Spinal cord (tissue), 10 donors: ENCODE measurements at places on chromosomes 3 and 15. TPM values are rescaled to one million over a fixed set of nuclear protein-coding genes. Genes with fewer than 3 reads are reported as not detected.

GRCh38 chr3:45647148-45647619 is 42.0 kb upstream of the SACM1L start:
- no peak for DNase-seq

GRCh38 chr3:189455009-189455408 is 176.2 kb upstream of the TP63 start:
- DNase-seq, result no peak

- no peak for DNase-seq
These were observed 334.7 kb downstream of the FHIT start for GRCh38 chr3:60916546-60916945.

GRCh38 chr15:38068626-38069391 is 134.4 kb downstream of the TMCO5A start:
- DNase-seq, result peak; percentile 70

DNA sequence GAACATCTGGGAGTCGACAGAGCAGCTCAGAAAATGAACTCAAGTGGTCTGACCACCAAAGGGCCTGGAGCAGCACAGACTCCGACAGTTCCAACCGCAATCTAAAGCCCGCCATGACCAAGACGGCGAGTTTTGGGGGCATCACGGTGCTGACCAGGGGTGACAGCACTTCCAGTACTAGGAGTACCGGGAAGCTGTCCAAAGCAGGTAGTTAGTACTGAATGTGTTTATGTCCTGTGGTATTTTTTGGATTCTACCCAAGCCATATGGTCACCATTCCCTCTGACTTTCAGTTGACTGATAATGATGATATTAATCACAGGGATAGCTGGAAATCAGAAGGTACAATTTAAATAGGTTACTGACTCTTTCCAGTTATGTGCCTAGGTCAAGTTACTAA is 82.3 kb downstream of the ARPP21 start:
- no peak for DNase-seq

- no peak for DNase-seq
These were observed 70.7 kb upstream of the LARS2 start for GRCh38 chr3:45317710-45318109.

GRCh38 chr3:167611718-167612117 is 42.0 kb downstream of the WDR49 start:
- DNase-seq, result no peak

- DNase-seq, result no peak
These were observed 42.1 kb downstream of the VGLL4 start for GRCh38 chr3:11601446-11602238.

GRCh38 chr3:182800508-182800907 is 7.2 kb downstream of the ATP11B start:
- no peak for DNase-seq

DNA sequence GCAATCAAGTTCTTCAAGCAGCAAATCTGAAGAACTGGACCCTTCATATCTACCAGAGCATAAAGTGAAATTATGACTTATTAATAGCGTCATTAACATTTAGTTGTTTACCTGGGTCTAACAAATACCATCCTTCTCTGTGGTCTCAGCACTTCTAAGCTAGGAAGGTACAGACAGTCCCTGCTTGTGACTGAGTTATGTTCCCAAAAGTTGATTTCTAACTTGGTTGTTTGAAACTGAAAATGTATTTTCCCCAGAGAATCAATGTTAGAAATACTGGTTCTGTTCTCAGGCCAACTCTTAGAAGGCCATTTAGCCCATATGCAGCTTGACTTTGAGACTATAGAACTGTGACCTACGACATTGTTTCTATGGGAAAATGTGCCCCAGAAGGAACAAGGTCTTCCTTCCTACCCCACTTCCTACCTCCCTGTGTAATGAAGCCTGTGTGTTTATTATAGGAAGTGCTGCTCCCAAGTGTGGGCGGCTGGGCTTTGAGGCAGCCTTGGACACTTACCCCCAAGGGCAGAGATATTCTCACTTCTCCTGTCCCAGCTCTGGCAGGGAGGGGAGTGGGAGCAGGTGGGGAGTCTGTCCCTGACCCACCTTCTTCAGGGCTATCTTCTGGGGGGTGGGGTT is 12.2 kb upstream of the MAPK6 start:
- no peak for DNase-seq

- DNase-seq, result no peak
These were observed 19.0 kb upstream of the DIPK2A start for GRCh38 chr3:143952569-143953072.

GRCh38 chr3:106371971-106372805 is 503.4 kb upstream of the CBLB start:
- no peak for DNase-seq

- no peak for DNase-seq
These were observed 214.7 kb upstream of the ZBTB20 start for GRCh38 chr3:115361806-115362205.

- no peak for DNase-seq
These were observed 97.1 kb upstream of the SNRPA1 start for GRCh38 chr15:101391981-101392640.

DNA sequence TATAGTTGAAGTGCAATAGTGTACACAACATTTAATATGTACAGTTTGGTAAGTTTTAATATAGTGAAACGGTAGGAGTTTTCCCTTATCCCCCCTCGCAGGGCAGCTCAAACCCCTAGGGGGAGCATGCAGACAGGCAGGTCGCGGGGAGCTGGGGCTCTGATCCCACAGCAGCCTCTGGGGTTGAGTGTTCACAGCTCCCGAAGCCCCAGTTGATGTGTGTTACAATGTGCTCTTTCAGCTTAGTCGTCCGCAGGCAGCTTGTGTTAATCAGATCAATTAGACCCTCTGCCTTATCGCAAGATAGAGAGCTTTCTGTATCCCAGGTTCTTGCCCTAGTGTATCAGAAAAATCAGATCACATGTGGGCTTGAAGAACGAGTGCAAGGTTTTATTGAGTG is 143.1 kb upstream of the CHRNA7 start:
- DNase-seq, result no peak

DNA sequence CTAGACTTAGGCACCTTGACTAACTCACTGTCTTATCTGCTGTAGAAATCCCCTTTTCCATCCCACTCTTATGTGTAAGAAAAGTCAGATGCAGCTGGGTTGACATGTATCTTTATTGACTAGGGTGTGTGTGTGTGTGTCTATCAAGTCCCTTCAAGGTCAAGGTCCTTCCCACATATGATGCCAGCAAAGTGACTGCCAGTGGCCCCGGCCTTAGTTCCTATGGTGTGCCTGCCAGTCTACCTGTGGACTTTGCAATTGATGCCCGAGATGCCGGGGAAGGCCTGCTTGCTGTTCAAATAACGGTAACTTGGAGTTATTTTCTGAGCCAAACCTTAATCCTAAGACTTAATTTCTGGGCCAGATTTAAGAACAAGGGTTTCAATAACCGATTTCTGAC is 76.3 kb downstream of the DNASE1L3 start:
- DNase-seq, result no peak

GRCh38 chr3:62416144-62416543 is 42.8 kb upstream of the FEZF2 start:
- no peak for DNase-seq

GRCh38 chr15:39115379-39116057 is 465.4 kb upstream of the THBS1 start:
- no peak for DNase-seq

DNA sequence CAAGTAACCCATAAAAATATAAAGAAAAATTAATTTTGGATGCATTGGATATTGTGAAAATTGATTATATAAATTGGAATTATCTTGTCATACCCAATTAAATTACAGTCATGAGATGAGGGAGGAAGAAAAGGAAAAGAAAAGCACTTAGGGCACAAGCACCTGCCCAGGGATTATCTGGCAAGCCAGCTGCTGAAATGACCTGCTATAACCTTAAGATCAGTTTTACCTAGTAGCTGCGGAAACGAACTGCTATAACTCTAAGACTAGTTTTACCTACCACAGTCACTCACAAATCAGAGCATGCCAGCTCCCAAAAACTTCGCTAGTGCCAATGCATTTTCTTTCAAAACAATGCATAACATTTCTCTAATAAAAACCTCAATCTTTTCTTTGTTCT is 26.2 kb downstream of the LRRFIP2 start:
- DNase-seq, result no peak

DNA sequence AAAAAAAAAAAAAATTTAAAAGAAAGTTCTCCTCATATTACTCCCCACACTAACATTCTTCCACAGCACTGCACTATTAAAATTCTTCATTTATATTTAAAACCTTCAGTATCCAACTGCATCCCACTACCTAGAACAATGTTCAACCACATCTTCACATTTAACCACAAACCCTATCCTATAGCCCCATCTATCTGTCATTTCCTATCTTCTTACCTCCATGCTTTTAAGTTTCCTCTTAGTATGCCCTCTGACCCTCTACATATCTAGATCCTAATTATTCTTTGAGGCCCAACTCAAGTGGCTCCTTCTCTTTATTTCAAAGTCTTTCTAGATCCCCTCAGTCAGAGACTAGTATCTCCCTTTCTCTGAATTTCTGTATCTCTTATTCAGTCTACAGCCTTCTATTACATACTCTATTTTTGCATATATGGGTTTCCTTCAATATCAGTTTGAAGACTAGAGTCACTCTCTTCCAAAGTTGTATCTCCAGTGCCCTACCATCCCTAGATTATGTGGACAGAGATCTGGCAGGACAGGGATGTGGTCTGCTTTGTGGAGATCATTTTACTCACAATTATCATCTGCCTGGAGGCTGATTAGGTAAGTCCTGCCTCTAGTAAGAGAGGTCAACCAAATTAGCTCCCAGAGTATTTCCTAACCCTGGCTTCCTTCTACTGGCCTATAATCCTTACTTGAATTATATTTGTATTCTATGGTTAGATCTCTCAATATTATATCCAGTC is 1.4 kb downstream of the CIAO2A start:
- DNase-seq, result no peak

DNA sequence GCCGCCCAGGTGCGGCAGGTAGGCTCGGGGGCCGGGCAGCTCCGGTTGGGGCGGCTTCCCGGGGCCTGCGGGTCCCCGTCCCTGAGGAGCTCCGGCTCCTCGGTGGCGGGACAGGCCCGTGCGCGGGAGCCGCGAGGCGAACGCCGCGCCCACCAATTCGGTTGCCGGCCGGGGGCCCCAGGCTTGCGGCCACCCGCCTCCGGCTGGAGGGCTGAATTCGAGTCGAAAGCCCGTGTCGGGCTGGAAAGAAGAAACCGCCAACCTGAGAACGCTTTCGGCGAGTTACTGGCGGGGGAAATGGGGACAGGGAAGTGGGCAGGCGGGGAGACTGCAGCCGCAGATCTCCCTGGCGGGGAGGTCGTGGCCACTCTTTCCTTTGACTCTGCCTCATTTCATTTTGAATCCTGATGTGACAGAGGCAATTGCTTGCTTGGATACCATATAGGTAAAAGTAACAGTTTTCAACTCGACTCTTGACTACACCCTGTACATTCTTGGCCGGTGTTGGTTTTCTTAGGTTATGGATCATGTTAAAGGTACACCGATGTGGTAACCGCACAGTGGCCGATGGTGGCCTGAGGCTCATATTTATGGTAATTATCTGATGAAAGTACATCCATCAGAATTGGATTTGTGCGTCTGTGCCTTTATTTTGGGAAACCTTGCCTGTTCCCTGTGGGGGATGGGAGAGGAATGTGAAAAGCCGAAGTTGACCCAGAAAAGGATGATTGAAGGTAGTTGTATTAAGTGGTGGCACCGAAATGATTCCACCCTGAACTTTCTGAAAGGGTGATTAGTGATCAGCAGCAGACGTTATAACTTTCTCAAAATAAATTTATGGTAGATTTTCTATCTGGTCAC is 1.7 kb downstream of the B3GNT5 start:
- DNase-seq, result no peak

DNA sequence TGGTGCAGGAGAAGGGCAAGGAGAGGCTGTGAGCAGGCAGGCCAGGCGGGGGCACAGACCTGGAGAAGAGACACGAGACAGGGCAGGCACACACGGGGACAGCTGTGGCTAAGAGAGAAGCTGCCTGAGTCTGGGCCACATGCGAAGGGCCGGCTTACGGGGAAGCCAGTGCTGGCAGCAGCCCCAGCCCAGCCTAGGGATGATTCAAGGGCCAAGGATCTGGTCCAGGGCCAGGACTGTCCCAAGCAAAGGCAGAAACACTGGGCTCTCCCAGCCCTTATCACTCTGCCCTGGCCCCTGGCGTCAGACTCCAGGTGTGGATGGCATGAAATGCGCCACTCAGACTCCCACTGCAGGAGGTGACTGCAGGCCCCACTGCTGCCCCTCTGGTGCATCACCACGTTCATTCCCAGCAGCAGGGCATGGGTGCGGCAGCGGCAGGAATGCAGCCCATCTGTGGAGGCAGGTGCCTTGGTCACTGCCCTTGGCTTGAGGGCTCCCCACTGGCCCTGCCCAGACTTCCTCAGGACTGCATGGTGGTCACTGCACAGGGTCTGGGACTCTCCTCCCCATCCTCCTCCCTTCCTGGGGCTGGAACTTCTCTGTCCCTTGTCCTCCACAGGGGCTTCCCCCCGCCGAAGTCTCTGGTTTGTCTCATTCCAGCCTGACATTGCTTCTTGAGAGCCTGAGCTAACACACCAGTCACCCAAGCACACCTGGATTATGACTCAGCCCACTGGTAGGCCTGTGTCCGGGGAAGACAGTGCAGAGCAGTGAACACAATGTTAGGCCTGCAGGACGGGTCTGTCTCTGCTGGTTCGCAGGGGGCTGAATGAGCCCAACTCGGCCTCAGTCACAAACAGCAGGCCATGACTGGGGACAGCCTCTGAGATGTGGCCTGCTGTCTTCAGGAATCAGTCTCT is 69.3 kb downstream of the TBC1D2B start:
- DNase-seq, result no peak

The OXTR gene
- 5.1 TPM for polyA plus RNA-seq

The NR2F2 gene
- polyA plus RNA-seq, result 96.9 TPM

The ECE2 gene
- 18.6 TPM for polyA plus RNA-seq

The GABRR3 gene
- polyA plus RNA-seq, result not detected

The FHIT gene
- polyA plus RNA-seq, result 16.5 TPM

The SCN5A gene
- polyA plus RNA-seq, result 2.0 TPM
